Stimulated activated CD8-positive, alpha-beta memory T cell treated with anti-CD3 and anti-CD28 coated beads, Interleukin-2, amount 100 ng/mL, for 48 hours (primary cell): ENCODE measurements at places on chromosomes 1 and 21.

- DNase-seq = no peak
Observed at GRCh38 chr1:168907053-168907452, 178.0 kb upstream of the DPT start.

- DNase-seq = no peak
Observed at GRCh38 chr21:34992736-34993398, 56.2 kb downstream of the RUNX1 start.

DNA sequence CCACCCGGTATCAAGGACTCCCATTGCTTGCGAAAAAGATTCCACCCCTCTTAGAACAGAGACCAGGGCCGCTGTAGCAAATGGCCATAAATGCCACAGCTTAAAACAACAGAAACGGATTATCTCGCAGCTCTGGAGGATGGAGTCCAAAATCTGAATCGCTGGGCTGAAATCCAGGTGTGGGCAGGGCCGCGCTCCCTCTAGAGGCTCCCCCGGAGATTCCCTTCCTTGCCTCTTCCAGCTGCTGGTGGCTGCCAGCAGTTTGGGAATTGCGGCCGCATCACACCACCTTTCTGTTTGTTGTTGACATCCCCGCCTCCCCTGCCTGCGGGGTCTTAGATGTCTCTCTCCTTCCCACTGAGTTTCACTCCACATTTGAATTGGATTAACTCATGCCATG, 15.6 kb downstream of the PDE9A start:
- no peak for DNase-seq

GRCh38 chr21:46063227-46063626, 34.7 kb upstream of the COL6A2 start:
- no peak for DNase-seq

GRCh38 chr1:235417086-235417697, 50.0 kb downstream of the TBCE start:
- no peak for DNase-seq

GRCh38 chr1:110088739-110089316, 18.4 kb upstream of the ALX3 start:
- no peak for DNase-seq

GRCh38 chr1:52919051-52919722, 2.4 kb downstream of the ECHDC2 start:
- DNase-seq = no peak

DNA sequence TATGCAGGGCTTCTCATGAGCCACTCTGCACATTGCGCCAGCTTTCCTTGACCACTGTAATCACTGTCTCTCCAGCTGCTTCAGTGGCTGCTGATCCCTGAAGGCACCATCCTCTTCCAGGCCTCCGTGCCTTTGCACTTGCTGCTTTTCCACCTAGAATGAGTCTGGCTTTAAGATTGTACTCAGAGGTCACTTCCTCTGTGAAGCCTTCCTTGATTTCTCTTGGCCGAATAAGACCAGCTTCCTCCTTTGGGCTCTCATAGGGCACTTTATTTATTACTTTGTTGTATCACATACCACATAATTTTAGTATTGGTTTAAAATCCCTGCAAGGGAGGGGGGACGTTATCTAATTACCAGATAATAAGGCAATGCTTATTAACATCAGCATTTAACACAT, 10.6 kb downstream of the CACNA1E start:
- DNase-seq = no peak

- DNase-seq = no peak
Observed at GRCh38 chr1:42336978-42337377, 1.9 kb upstream of the FOXJ3 start.

GRCh38 chr1:41764656-41765055, 154.1 kb downstream of the HIVEP3 start:
- no peak for DNase-seq

DNA sequence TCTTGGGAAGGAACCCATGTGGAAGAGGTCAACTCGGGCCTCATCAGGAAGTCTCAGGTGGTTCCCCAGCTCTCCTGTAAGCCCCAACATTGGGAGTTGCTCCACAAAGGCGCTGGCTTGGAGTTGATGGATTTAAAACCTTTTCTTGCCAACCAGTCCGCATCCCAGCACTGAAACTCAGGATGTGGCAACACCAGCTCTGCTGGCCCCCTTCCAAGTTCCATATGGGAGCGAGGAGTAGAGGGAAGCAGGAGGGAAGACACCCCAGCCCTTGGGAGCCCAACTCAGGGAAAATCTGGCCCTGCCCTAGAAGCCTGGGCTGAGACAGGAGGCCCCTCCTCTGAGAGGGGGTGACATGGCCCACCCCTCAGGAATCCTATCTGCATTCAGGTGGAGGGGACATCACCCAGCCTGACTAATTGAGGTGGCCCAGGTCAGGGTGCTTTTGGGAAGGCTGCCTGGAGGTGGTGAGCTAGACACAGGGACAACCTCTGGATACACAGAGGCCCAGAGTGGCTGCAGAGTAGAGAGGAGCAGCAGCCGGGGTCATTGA, 33.1 kb upstream of the DMBX1 start:
- DNase-seq = no peak

- no peak for DNase-seq
Observed at GRCh38 chr1:26717017-26717491, 21.2 kb downstream of the ARID1A start.
